ENCODE measurements at places on chromosomes 2 and 18. TPM values are rescaled to one million over a fixed set of nuclear protein-coding genes. Genes with fewer than 3 reads are reported as not detected.

GRCh38 chr18:36461551-36461987, 164.1 kb downstream of the FHOD3 start:
- DNase-seq: no peak

DNA sequence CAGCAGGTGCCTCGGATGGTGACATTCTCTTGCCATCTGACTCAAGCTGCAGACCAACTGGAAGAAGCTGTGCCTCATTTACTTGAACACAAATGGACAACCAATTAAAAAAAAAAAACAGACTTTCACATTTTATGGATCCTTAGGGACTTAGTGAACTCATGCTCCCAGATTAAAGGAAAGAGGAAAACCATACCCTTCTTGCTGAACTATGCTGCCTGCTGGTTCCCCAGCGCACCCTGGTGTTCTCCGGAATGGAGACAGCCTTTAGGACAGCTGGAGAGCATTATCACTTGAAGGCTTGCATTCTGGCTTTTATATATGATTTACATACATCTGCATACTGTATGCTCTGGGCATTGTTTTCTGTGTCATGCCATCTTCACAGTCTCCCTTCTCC, 370.7 kb downstream of the SLC4A3 start:
- DNase-seq: no peak

DNA sequence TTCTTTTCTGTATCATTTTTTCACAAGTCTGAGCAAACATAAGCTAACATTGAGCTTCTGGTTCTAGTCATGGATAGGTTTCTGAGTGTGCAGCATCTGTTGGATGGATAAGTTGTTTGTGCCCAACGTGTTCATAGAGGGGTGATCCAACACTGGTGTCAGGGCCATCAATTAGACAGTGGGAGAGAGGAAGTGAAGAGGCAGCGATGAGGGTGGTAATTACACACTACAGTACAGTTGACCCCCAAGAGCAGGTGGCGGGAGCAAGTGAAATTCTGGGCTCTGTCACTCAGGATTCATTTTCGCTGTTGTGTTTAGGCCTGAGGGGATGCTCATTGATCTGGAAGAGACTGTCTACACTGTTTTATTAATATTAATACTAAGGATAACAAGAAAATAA, 180.0 kb upstream of the CXCR4 start:
- DNase-seq: no peak

The PLA2R1 gene
- total RNA-seq: 0.09 TPM

The GPAT2 gene
- total RNA-seq: not detected

The ERFE gene
- 2.6 TPM for total RNA-seq

DNA sequence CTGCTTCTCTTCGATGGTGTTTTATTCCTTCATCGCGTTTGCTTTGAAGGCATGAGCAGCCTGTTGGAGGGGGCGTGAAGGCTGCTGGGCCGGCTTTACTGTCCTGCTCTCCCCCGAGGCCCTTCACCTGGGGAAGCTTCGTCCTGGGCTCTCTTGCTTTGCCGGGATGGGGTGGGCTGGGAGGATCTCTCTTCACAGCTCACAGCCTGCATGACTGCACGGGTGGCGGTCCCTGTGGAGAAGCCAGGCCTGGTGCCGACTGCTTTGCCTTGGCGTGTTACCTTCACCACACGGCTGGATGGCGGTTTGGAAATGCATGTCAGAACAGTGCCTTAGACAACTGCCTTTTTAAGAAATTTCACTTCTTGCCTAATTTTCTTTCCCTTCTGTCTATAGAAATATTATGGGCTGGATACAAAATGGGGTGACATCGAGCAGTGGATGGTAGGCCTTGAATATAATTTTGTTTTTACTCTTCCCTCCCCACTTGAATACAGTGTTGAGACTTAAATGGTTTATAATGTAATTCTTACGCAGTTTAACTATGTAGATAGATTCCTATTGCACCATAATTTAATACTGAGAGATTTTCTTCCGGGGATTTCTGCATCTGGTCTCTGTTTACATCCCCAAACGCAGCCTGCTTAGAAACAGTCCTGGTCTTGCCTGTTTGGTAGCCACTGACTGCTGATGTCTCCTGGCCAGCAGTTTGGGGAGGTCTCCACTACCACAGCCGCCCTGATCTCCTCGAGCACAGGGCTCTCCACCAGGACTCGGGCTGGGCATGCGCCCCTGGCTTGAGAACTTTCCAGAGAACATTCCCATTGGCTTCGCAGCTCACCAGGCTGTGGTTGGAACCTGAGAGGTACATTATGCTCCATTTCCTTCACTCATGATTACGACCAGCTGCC, 81.0 kb upstream of the RBM44 start:
- DNase-seq: no peak

The IL1F10 gene
- not detected for total RNA-seq
